ENCODE measurements at places on chromosomes 1 and 21. TPM values are rescaled to one million over a fixed set of nuclear protein-coding genes. Genes with fewer than 3 reads are reported as not detected.

DNA sequence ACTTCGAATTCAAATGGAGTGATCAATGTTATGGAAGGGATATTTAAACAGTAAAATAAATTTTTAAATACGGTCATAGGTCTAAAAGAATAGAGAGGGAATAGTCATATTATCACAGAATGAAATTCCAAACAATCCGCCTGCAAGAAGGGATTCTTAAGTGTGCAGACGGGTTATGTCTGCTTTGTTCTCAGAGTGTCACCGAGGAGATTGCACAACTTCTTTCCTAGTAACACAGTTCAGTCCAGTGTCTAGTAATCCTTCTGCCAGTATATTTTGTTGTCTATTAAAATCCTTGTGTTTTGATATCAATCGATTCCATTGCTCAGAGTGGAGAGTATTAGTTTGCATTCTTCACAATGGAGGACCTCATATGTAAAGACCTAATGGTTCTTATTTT is 48.4 kb downstream of the LRRC53 start:
- no peak for DNase-seq

ADORA1 gene
- 1.3 TPM for polyA plus RNA-seq

LCE1F gene
- not detected for polyA plus RNA-seq

DNA sequence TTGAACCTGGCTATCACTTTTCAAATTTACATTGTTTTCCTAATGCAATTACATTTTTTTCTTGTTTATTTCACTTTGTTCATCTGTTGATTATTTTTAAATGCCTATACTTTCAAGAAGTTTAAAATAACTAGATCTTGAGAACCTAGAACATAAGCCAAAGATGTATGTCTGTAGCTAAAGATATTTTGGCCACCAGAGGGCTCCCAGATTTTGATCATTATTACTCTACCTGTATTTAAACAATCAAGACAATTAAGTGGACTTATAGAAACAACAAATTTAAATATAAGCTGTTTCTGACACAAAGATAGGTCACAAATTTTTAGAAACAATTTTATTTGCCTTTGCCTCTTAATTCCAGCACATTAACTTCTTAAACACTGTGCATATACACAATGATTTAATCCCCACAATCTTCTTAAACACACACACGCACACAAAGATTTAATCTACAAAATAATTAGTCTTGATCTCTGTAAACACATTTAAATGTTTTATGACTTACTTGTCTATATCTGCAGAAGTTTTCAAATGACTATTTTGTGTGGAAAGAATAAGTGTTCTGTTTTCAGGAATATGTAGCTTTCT is 380.0 kb downstream of the DSCAM start:
- no peak for DNase-seq
